Occipital lobe (tissue), 3 donors: ENCODE measurements at places on chromosomes 7 and 10. TPM values are rescaled to one million over a fixed set of nuclear protein-coding genes. Genes with fewer than 3 reads are reported as not detected.

The CPN1 gene
- total RNA-seq: not detected

The LOXL4 gene
- 0.47 TPM for total RNA-seq

The NRG3 gene
- 23.1 TPM for total RNA-seq

The BAG3 gene
- 0.78 TPM for total RNA-seq

DNA sequence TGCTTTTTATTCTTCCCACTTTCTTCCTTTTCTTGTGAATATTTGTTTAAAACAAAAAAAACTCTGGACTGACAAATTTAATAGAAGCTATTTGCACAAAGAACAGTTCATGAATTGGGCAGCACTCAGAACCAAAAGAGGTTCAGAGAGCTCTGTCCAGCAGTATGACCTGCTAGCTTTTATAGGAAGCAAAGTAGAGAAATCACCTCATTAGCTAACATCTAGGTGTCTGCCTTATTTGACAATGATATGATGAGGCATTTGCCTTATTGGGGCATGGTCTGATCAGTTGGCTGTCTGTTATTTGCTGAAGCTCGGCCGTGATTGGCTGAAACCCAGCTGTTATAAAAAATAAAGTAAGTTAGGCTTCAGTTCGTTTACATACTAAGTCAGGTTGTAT, 819 bp upstream of the TRIM4 start:
- DNase-seq: no peak

DNA sequence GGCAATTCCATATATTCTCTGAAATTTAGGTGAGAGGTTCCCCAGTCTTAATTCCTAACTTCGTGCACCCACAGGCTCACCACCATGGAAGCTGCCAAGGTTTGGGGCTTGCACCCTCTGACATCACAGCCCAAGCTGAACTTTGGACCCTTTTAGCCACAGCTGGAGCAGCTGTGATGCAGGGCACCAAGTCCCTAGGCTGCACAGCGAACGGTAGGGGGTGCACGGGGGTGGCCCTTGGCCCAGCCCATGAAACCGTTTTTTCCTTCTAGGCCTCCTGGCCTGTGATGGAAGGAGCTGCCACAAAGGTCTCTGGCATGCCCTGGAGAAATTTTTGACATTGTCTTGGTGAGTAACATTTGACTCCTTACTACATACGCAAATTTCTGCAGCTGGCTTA, 251.9 kb upstream of the GRM3 start:
- no peak for DNase-seq

DNA sequence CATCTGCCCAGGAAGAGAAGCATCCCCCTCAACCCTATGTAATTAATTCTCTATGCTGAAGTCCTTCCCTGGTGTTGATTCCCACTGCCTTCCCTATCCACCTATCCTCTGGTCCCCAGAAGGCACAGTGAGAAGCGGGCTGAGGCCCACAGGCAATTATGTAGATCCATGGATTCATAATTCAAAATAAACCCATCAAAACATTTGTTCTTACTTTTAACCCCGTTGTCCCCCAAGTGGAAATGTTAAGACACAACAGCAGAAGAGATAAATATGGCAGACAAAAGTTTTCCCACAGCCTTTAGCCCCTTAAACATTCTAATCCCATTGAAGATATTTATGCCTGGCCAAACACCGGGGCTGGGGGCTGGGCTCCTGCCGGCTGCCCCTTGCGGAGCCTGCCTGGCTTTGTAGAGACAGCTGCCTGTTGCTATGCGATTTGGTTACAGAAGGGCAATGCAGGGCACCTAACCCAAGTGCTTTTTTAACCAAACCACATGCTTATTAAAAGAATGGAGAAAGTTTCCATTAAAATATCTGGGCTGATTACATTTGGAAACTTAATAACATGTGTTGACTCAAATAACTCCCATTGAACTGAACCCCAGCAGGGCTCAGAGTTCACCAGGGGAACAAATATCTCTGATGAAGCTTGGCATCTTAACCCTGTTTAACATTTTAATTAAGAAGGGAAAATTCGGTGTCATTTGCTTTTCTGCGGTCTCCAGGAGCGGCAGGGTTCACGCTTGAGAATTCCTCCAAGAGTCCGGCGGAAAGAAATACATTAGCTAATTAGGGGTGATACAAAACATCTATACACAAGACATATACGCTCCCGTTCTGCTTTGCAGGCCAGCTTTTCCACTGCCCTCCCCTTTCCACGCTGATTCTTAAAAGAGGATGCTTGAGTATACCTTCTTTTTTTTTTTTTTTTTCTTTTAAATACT, 110.8 kb upstream of the FGFR2 start:
- DNase-seq: no peak

DNA sequence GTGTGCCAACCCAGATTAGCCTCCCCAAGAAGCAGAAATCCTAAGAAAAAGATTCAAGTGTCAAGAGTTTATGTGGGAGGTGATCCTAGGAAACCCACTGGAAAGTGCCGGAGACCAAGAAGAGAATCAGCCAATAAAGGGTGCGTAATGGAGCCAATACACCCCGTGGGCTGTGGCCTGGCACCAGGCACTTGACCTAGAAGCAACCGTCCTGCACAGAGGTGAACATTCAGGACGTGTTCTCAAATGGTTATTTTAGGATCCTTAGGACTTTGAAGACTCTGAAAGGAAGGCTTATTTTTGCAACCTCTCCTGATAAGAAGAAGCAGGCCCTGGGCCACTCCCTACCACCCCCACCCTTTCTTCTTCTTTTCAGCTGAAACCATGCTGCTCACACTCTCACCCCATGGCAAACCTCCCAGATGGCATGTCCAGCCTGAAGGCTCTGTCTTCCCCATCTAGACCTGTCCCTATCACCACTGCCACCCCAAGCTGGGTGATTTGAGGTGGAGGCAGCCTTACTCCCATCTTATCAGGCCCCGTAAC, 46.6 kb downstream of the VSTM4 start:
- DNase-seq: no peak

- DNase-seq: no peak
These were observed 38.0 kb downstream of the CYTH3 start for GRCh38 chr7:6234384-6234783.

DNA sequence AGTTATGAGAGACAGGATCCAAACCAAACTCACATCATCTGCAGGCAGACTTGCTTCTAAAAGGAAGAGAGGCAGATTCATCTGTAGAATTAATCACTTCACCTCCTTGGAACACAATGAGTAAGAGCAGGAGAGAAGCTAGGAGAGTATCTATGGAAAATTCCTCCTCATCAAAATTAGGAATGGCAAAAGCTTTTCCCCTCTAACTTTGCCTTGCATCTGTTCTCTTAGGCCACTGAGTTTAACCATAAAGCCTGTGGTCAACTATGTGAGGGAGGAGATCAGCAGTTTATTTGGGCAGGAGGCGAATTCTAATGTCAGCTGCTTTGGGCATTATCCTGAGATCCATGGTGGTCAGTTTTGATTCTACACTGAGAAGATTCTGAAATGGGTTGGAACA, 561.7 kb downstream of the GFRA1 start:
- DNase-seq: no peak

DNA sequence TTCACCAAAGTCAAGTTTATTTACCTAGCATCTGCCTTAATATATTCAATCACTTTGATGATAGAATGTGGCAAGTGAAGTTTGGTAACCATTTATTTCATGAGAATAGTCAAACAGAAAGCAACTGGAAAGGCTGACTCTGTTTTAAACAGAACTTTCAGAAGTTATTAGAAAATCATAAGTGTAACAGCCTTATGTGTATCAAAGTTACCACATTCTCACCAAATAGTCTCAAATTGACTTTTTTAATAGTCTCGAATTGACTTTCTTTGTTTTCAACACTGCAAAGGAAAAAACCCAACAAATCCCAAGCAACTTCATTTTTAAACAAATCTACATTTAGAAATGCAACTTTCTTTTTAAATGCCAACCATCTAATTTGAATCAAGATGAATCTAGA, 29.5 kb downstream of the NAMPT start:
- DNase-seq: no peak
